ENCODE measurements at places on chromosomes 16 and 17. TPM values are rescaled to one million over a fixed set of nuclear protein-coding genes. Genes with fewer than 3 reads are reported as not detected.
A peak's percentile ranks its signal among the peaks of the same experiment; 100 is the strongest.

DHODH gene
- 3.7 TPM for total RNA-seq

SEPTIN12 gene
- total RNA-seq, result not detected

PRDM7 gene
- total RNA-seq, result not detected

SLC2A4 gene
- total RNA-seq, result 4.2 TPM

TNFRSF17 gene
- 7.4 TPM for total RNA-seq

PRSS53 gene
- not detected for total RNA-seq

ZNHIT3 gene
- 0.87 TPM for total RNA-seq

DNAAF8 gene
- not detected for total RNA-seq

ITGAL gene
- 256 TPM for total RNA-seq

WFDC1 gene
- total RNA-seq, result 14.2 TPM

GRCh38 chr17:45325810-45326209 is 9.0 kb upstream of the MAP3K14 start:
- H3K36me3 ChIP-seq, result no peaks in the 10 kb centered on the region
- no peak overlapping the region for H3K27ac ChIP-seq
- H3K27me3 ChIP-seq, result no peaks in the 10 kb centered on the region
- H3K4me3 ChIP-seq, result no peak overlapping the region
- DNase-seq, result no peak

- H3K36me3 ChIP-seq, result no peaks in the 10 kb centered on the region
- DNase-seq, result no peak
- H3K27ac ChIP-seq, result no peak overlapping the region
- H3K4me1 ChIP-seq, result no peaks in the 10 kb centered on the region
- no peak overlapping the region for H3K4me3 ChIP-seq
- H3K27me3 ChIP-seq, result peaks cover 5% of the 10 kb centered on the region
These were observed 31.3 kb downstream of the ASIC2 start for GRCh38 chr17:33261820-33262219.

DNA sequence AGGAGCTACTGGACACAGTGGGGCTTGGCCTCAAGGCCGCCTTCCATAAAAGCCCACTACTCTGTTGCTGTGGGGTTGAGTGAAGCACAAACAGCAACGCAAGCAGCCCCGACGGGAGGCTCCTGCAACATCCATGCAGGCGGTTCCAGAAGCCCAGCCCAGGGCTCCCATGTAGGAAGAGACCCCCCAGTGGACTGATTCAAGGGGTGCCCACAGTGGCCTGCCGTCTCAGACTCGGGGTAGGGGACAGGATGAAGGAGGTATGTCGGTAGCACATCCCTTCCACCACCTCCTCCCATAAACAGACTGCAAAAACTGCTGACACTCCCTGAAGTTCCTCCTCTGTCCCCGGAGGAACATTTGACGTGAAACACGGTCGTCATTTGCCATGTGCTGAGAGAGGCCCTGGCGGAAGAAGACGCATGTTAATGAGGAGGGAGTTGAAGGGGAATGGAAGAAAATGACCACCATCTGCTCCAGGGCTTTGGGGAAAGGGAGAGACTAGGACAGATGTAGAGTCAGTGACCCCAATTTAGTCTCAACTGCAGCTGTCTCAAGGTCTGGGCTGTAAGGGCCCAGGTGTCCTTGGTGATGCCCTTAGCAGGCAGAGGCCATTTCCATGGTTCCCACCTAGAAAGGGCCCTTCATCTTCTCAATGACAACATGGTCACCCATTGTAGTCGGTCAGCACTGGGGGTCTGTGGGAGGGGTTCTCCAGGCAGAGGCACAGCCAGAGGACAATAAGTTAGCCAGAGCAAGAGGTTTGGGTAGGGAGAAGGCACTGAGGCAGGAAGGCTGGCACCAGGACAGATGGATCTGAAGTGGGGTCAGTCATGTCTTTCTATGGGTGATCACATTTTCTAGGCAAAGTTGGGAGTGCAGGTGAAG is 200.6 kb downstream of the CPPED1 start:
- H3K27ac ChIP-seq, result no peak overlapping the region
- no peaks in the 10 kb centered on the region for H3K36me3 ChIP-seq
- H3K4me3 ChIP-seq, result no peak overlapping the region
- no peaks in the 10 kb centered on the region for H3K4me1 ChIP-seq

GRCh38 chr16:70163596-70163995 is 10.0 kb upstream of the CLEC18C start:
- peaks cover 44% of the 10 kb centered on the region for H3K36me3 ChIP-seq
- H3K4me1 ChIP-seq, result peaks cover 6% of the 10 kb centered on the region
- H3K27me3 ChIP-seq, result no peaks in the 10 kb centered on the region
- no peak overlapping the region for H3K27ac ChIP-seq
- no peak for DNase-seq

DNA sequence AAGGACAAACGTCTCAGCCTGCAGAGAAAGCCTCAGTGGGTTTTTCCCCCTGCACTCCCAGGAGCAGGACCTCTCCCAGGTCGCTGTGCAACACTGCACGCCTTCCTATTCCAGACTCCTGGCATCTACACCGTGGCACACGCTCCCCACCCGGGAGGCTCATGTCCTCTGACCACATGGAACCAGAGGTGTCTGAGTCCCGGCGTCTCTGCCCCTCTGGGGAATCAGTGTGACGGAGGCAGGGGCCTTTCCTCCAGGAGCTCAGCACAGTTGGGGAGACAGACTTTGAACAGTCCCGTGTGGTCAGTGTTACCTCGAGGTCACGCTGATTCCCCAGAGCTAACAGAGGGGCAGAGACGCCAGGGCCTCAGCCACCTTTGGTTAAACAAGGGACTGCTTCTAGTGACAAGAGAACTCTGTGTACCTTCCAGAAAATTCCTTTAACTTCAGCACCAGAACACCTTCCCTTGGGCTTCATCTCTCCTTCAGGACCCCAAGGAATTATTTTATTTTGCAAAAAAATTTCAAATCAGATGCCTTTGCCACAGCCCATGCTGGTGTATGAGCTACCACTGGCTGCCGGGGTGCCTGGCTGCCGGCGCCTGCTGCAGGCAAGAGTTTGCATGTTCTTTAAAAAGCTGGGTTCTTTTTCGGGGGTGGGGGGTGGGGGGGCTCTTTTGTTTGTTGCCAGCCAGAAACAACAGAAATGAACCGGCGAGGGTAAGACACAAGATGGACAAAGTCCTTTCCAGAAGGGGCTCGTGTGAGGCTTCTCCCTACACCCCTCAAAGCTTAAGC is 6.6 kb downstream of the CANT1 start:
- DNase-seq, result no peak
- peak overlapping the region; percentile 18 for H3K27ac ChIP-seq
- H3K27me3 ChIP-seq, result no peaks in the 10 kb centered on the region
- H3K4me3 ChIP-seq, result no peak overlapping the region
- peaks cover 29% of the 10 kb centered on the region for H3K36me3 ChIP-seq

GRCh38 chr16:76277460-76278030 is 344 bp downstream of the CNTNAP4 start:
- H3K27me3 ChIP-seq, result no peaks in the 10 kb centered on the region
- no peaks in the 10 kb centered on the region for H3K4me1 ChIP-seq
- DNase-seq, result no peak
- no peak overlapping the region for H3K27ac ChIP-seq

DNA sequence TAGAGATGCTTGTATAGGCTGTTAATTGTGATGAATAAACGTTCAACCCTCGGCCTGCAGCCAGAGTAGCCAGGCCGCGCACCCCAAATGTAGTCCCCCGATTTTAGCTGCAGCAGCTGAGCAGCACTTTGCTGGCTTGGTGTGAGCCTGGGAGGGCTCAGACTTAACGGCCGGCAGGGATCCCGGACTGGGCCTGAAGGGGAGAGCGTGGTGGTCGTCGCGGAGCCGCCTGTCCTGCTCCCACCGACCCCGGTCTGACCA is 11.9 kb downstream of the ZNF629 start:
- DNase-seq, result no peak
- H3K4me1 ChIP-seq, result peaks cover 21% of the 10 kb centered on the region
- H3K4me3 ChIP-seq, result peak overlapping the region; percentile 70

- DNase-seq, result no peak
- H3K27me3 ChIP-seq, result no peaks in the 10 kb centered on the region
- no peaks in the 10 kb centered on the region for H3K36me3 ChIP-seq
- H3K4me3 ChIP-seq, result no peak overlapping the region
These were observed 16.6 kb upstream of the RNF135 start for GRCh38 chr17:30954046-30954830.

GRCh38 chr16:79933603-79934002 is 333.1 kb upstream of the MAF start:
- no peak overlapping the region for H3K4me3 ChIP-seq
- H3K27ac ChIP-seq, result no peak overlapping the region
- no peaks in the 10 kb centered on the region for H3K4me1 ChIP-seq
- no peak for DNase-seq
- H3K36me3 ChIP-seq, result no peaks in the 10 kb centered on the region
- no peaks in the 10 kb centered on the region for H3K27me3 ChIP-seq

DNA sequence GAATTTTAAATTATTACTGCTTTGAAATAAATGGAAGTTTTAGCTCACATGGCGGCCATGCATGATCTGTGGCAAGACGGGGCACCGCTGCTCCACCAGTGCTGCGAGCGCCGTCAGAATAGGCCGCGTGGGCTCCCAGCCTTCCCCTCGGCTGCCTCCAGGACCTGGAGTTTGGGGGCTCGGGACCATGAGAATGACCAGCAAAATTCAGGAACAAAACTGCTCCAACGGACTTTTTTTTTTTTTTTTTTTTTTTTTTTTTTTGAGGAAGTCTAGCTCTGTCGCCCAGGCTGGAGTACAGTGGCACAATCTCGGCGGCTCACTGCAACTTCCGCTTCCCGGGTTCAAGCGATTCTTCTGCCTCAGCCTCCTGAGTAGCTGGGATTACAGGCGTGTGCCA is 38.3 kb upstream of the AKAP1 start:
- peaks cover 20% of the 10 kb centered on the region for H3K27me3 ChIP-seq
- peak overlapping the region; percentile 43 for H3K4me3 ChIP-seq
- H3K4me1 ChIP-seq, result peaks cover 15% of the 10 kb centered on the region
- peak overlapping the region; percentile 60 for H3K27ac ChIP-seq

DNA sequence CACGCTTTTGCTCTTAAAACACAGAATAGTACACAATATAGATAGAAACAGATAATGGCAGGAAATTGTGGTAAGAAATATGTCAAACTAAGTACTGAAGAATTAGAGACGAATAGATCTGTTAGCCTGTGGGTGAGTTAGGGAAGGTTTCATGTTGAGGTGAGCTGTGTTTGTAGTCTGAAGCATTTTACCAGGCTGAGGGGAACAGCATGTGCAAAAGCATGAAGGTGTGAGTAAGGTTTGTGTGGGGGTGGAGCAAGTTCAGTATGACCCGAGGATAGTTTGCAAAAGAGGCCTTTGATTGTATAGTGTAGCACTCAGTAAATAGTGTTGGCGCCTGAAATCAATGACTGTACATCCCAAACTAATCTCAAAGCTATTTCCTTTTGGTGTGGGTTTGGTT is 13.8 kb downstream of the IGSF6 start:
- DNase-seq, result no peak
- no peak overlapping the region for H3K4me3 ChIP-seq
- no peaks in the 10 kb centered on the region for H3K27me3 ChIP-seq
- peak overlapping the region; percentile 38 for H3K27ac ChIP-seq

DNA sequence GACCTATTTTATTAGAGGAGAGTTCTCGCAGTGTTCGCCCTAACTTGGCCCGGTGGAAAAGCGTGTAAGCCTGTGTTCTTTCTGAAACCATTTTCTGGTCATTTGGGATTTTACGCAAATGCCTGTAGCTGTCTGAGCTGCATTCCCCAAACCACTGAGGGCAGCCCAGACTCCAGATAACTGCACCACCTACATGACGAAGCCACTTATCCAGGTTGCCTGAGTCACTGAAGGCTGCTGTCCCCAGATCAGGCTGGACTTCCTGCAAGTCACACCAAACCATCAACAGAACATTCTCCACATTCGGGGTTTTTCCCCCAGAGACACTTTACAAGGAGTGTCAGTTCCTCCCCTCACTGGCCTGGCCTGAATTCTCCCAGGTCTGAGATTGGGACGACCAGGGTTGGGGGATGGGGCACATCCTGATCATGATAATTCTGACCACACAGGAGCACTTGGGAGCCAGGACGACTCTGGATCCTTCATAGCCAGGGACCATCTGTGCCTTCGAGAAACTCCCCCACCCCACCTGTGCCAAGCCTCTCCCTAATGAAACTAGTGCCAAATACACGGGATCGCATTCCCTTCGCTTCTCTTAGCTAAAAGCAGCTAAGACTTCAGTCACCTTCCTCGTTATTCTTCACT is 2.3 kb downstream of the RPRML start:
- peaks cover 23% of the 10 kb centered on the region for H3K4me1 ChIP-seq
- H3K27me3 ChIP-seq, result peaks cover 35% of the 10 kb centered on the region
- no peak overlapping the region for H3K4me3 ChIP-seq
- H3K36me3 ChIP-seq, result no peaks in the 10 kb centered on the region

GRCh38 chr16:64919141-64919540 is 202.7 kb downstream of the CDH11 start:
- no peaks in the 10 kb centered on the region for H3K27me3 ChIP-seq
- no peak overlapping the region for H3K27ac ChIP-seq
- H3K36me3 ChIP-seq, result no peaks in the 10 kb centered on the region
- H3K4me1 ChIP-seq, result no peaks in the 10 kb centered on the region

DNA sequence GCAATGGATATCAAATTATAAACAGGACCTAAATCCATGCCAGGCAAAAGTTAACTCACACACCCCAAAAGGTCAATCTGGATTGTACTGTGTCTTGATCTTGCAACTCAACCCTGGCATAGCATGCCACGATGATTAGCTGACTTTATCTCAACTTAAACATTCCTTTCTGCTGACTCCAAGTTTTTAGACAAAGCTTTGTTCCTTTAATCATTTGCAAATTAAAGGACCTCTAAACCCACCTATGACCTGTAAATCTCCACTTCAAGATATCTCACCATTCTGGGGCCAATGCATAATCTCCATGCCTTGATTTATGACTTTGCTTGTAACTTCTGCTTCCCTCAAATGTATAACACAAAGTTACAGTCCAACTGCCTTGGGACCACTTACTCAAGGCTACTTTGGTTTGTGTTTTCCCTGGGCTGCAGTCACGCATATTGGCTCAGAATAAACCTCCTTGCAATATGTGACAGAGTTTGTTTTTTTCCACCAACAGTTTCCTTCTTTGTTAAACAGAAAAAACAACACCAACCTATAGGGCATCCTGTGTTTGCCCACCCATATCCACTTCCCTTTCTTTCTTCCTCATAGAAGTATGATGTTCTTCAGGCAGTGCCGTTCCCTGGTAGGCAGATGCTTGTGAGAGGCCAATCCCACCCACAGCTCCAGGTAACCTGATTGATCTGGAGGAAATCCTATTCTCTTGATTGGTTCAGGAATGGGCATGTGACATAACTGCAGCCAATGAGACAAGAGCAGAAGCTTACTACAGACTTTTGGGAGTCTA is 390.6 kb upstream of the ERCC4 start:
- H3K27ac ChIP-seq, result no peak overlapping the region
- no peak for DNase-seq
- H3K36me3 ChIP-seq, result no peaks in the 10 kb centered on the region
- H3K4me1 ChIP-seq, result no peaks in the 10 kb centered on the region

- no peaks in the 10 kb centered on the region for H3K36me3 ChIP-seq
- peak overlapping the region; percentile 66 for H3K4me3 ChIP-seq
- H3K4me1 ChIP-seq, result peaks cover 41% of the 10 kb centered on the region
- peaks cover 93% of the 10 kb centered on the region for H3K27me3 ChIP-seq
These were observed 2.2 kb downstream of the IRX3 start for GRCh38 chr16:54284319-54284930.

- no peak overlapping the region for H3K27ac ChIP-seq
- H3K4me3 ChIP-seq, result no peak overlapping the region
- H3K4me1 ChIP-seq, result no peaks in the 10 kb centered on the region
- no peak for DNase-seq
- H3K36me3 ChIP-seq, result peaks cover 11% of the 10 kb centered on the region
These were observed 11.1 kb downstream of the TRPV1 start for GRCh38 chr17:3598078-3598477.

- peaks cover 79% of the 10 kb centered on the region for H3K4me1 ChIP-seq
- peaks cover 46% of the 10 kb centered on the region for H3K27me3 ChIP-seq
- no peak overlapping the region for H3K4me3 ChIP-seq
These were observed 2.3 kb upstream of the CBX4 start for GRCh38 chr17:79841369-79842135.

- no peak for DNase-seq
- no peaks in the 10 kb centered on the region for H3K36me3 ChIP-seq
- H3K27ac ChIP-seq, result no peak overlapping the region
These were observed 780.5 kb upstream of the GOT2 start for GRCh38 chr16:59514651-59515050.
